ENCODE measurements at places on chromosomes 6 and 20.

- peak; percentile 63 for DNase-seq
These were observed 117.0 kb downstream of the RTN4IP1 start for GRCh38 chr6:106512048-106512967.

- DNase-seq: no peak
These were observed 8.7 kb upstream of the RWDD1 start for GRCh38 chr6:116562614-116563013.

GRCh38 chr6:144305567-144305966 lies 20.4 kb downstream of the UTRN start:
- DNase-seq: no peak

DNA sequence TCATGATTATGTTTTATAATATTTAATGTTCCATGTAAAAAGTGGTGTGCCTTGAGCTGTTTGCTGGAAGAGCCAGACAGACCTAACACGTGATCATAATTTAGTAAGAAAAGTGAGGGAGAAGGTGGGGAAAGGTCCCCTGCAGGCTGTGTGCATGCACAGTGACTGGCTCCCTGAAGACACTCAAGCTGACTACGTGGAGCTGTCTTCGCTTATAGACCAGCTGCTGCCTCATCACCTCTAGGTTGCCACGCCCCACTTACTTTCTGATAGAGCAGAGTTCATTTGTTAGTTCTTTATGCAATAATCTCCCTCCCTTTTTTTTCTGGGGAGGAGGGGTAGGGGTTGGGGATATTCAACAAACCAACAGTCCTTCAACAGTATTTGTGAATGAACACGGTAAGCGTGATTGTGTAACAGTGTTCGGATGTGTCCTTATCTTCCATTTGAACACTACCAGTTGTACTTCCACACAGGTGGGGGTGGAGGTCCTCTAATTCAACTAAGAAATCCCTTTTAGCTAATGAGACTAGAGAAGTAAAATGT lies 157.3 kb downstream of the BACH2 start:
- DNase-seq: no peak

DNA sequence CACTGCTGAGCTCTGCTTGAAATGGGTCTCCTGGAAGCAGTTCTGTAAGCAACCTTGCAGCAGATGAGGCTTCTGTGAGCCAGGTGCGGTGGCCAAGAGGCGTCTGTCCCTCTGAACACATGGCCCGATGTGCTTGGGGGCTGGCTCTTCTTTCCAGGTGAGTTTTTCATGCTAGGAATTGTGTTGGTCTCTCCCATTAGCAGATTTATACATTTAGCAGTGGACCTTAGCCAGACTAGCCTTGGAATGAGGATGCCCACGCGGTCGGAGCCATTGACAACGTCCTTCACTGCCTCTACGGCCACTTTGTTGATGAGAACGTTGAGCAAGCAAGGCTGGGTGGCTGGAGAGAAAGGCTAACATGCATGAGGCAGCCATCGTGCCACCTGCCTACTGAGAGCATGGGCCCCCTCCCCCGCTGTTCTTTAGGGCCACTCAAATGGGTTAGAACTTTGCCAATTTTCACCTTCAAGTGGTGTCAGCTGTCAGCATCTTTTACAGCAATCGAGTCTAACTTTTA lies 33.5 kb downstream of the ERMARD start:
- no peak for DNase-seq

- no peak for DNase-seq
These were observed 11.7 kb upstream of the MAPK13 start for GRCh38 chr6:36118550-36119107.

DNA sequence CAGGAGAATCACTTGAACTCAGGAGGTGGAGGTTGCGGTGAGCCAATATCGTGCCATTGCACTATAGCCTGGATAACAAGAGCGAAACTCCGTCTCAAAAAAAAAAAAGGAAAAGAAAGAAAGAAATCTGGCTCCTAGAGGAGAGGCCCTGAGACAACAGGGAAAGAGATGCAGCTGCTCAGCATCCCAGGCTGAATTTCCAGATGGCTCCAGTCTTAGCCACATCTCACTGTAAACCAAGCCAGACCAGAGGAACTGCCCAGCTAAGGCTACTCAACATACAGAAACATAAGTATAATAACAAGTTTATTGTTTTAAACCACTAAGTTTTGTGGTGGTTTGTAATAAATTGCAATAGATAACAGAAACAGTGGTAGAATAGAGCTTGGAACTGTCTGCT lies 38.5 kb upstream of the TASP1 start:
- no peak for DNase-seq

DNA sequence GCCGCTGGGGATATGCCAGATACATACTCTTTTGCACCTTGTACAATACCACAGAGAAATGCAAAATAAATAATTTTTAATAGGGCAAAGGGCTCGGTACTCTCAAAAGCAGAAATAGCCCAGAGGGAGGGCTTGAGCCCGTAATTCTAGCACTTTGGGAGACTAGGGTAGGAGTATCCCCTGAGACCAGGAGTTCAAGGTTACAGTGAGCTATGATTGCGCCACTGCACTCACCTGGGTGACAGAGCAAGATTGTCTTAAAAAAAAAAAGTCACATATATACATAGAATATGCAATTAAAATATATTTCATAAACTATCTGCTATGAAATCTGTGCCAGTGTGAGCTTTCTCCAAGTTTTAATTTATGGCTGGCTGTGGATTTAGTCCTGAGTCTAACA lies 818 bp upstream of the TRMT11 start:
- no peak for DNase-seq

- no peak for DNase-seq
These were observed 17.5 kb downstream of the EDEM2 start for GRCh38 chr20:35129647-35130069.

DNA sequence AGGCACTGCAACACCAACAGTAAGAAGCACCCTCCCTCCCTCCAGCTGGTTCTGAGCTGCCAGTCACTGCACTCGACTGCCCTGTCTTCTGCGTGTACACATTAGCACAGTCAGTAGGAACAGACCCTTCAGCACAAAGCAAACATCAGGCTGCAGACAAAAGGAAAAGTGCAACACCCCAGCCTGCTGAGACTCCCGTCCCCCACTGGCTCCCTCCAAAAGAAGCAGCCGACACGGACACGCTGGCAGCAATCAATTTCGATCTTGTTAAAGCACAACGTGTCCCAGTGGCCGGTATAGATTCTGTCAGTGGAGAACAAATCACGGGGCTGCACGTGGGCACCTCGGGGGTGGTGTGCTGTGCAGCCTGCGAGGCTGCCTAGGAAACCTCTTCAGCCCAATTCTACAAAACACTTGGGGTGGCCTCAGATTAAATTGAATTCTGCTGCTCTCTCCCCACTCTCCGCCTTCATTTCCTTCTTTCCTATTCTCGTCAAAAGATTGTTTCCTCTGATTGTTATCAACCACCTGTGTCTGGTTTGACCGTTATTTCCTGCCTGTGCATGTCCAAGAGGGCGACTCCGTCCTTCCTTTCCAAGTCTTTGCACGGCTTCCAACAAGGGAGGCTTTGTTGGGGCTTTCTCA lies 38.7 kb downstream of the TRAF3IP2 start:
- DNase-seq: peak; percentile 40

- peak; percentile 13 for DNase-seq
These were observed 38.9 kb upstream of the PMEPA1 start for GRCh38 chr20:57748601-57749130.

GRCh38 chr20:31859998-31860380 lies 10.3 kb downstream of the DUSP15 start:
- no peak for DNase-seq

DNA sequence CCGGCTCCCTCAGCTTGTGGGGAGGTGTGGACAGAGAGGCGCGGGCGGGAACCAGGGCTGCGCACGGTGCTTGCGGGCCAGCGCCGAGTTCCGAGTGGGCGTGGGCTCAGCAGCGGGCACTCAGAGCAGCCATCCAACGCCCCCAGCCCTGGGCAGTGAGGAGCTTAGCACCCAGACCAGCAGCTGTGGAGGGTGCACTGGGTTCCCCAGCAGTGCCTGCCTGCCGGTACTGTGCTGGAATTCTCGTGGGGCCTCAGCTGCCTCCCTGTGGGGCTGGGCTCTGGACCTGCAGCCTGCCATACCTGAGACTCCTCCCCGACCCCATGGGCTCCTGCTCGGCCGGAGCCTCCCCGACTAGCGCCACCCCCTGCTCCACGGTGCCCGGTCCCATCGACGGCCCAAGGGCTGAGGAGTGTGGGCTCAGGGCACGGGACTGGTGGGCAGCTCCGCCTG lies 92.7 kb downstream of the MANEA start:
- DNase-seq: no peak

GRCh38 chr6:119347466-119348095 lies 2.0 kb downstream of the MAN1A1 start:
- no peak for DNase-seq
